Sciatic nerve (tissue), 2 donors: ENCODE measurements at places on chromosomes 13 and 19.

DNA sequence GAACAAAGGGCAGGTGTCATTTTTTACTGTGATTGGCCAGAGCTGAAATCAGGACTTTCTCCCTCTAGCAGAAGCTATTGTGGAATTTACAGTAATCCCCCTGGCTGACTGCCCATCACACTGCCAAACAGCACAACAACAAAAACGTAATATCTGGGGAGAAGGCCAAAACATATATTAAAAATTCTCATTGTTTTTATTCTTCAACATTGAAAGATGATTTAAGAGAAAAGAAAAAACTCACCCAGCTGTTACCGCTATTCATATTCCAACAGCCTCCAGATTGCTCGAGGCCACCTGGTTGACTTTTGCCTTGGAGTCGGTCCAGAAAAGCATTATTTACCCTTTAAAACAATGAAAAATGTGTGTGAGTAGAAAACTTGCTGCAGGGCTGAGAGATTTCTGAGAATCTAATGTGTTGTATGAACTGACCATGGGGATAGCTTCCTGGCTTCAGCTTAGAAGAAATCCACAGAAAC lies 97.2 kb downstream of the EPSTI1 start:
- no peak for DNase-seq

GRCh38 chr19:4624733-4625362 lies 14.5 kb upstream of the TNFAIP8L1 start:
- no peak for DNase-seq

DNA sequence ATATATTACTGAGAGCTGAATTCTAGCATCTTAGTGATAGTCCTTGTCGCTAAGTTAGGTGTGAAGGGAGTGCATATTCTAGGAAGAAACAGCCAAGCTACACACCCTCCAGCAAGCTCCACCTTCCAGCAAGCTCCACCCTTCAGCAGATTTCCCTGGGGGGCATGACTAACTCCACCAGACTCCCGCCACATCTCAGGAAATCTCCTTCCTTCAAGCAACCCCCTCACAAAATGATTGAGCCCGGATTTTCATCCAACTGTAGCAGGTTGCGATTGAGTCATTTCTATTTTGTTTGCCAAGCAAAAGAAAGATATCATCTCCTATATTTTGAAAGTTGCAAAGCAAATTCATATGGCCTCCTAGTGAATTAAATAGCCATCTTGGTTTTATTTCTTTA lies 162.1 kb upstream of the TMTC4 start:
- DNase-seq, result no peak

DNA sequence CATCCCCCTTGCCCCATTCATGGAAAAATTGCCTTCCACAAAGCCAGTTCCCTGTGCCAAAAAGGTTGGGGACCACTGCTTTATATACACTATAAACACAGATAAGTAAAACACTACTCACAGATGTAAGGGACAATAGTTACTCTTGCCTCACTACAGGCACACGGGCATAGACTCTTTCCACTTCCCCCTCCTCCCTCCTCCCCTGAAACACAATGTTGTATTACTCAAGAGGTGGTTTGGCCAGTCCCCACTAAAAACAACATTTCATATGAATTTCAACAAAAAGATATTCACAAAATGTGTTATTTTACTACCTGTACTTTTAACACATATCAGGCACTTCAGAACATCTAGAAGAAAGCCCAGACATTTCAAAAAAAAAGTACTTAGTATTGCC lies 45.1 kb downstream of the EPSTI1 start:
- DNase-seq, result no peak

GRCh38 chr19:29371251-29372090 lies 154.3 kb upstream of the VSTM2B start:
- DNase-seq, result no peak

GRCh38 chr19:12465211-12465610 lies 19.4 kb downstream of the ZNF709 start:
- no peak for DNase-seq
